ENCODE measurements at places on chromosomes 16 and 17.

GRCh38 chr17:34199454-34199853 is 55.6 kb upstream of the CCL2 start:
- no peak for DNase-seq

DNA sequence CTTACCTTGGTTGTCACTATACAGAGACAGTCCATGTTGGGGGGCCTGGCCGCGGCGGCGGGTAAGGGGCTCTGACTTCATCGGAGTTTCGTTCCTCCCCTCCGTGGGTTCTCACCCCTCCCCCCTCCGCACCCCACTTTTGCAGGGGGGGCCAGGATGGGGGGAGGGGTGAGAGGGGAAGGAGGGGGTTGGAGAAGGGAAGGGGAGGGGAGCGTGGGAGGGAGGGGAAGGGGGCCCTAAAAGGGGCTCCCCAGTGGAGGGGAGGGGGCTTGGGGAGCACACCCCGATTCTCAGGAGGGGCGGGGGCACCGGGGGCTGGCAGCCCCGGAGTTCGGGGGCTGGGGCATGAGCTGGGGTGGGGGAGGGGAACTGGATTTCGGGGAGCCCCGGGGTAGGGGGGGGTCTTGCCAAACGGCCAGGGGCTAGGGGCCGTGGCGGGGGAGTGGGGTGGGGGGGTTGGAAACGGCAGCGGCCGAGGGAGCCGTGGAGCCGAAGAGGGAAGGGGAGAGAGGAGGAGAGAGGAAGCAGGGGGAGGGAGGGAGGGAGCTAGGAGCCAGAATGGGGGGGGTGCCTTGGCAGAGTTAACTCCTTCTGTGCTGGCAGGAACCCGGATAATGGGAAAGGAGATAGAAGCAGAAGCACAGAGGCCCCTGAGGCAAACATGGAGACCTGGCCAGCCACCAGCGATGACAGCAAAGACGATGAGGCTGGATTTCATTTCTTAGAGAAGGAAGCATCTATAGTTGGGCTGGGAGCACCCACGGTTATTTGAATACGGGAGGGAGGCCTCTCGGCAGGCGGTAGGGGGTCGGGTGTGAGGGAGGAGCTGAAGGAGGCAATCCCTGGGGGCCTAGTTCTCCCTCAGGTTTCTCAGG is 2.3 kb downstream of the DLG4 start:
- peak; percentile 43 for DNase-seq

DNA sequence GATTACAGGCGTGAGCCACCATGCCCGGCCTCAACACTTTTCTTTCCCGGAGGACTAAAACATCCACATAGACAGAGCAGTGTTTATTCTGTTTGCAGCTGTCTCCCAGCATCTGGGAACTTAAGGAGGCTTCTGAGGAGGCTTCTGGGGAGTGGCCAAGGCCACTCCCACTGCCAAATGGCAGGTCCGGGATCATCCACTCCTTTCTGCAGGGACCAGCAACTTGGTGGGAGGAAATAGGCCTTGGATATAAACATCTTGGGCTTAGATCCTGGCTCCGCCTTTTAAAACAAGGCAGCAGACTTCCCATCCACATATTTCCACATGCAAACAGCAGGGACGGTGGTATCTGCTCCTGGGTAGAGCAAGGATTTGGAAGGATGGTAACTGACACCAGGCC is 14.1 kb upstream of the SPATA32 start:
- DNase-seq, result no peak

- DNase-seq, result no peak
These were observed 20.5 kb upstream of the FA2H start for GRCh38 chr16:74795104-74795503.

DNA sequence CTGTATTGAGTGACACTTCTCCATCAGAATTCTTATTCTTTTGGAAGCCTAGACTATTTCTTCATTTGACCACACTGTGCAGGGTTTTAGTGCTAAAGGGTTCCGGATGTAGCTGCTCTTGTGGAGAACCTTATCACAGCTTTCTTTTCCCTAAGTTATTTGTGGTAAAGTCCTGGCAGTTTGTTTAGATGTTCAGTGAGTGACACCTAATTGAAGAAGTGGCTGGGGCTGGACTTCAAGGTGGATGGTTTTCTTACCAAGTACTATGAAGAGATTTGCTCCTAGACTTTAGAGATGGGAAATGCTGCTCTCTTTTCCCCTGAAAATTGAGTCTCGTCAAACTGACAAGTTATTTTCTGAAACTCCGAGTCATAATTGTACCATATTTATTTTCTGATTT is 144.0 kb upstream of the TBX2 start:
- no peak for DNase-seq

- no peak for DNase-seq
These were observed 1171.0 kb upstream of the GOT2 start for GRCh38 chr16:59905131-59905530.

DNA sequence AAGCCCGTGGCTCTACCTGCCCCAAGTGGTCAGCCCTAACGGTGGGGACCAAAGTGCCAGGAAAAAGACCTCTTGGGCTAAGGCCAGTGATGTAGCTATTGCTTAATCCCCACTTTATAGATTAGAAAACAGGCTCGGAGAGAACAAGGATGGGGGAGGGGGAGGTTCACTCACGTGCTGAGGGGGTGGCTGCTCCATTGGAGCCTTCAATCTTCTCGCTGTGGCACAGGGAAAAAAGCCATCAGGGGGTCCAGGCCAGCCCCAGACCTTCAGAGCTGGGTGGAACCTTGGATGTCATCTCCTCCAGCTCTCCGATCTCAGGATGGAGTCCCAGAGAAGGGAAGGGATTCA is 45.9 kb downstream of the SRCIN1 start:
- DNase-seq, result no peak

DNA sequence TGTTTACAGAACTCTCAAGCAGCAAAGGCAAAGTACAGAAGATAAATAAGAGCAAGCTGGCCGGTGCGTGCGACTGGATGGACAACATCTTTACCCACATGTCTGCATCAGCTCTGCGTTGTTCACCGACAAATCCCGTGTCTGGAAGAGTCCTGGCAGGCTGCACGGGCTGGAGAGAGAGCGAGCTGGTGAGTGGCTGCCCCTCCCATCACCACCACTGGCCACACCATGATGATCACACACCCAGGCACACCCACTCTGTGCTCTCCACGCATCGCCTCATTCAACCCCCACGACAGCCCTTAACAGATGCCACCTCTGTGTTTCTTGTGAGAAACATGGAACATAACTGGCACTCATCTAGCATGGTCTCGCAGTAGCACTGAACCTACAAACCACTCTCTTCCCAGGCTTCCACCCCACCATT is 59.2 kb downstream of the ANKRD11 start:
- DNase-seq, result no peak

DNA sequence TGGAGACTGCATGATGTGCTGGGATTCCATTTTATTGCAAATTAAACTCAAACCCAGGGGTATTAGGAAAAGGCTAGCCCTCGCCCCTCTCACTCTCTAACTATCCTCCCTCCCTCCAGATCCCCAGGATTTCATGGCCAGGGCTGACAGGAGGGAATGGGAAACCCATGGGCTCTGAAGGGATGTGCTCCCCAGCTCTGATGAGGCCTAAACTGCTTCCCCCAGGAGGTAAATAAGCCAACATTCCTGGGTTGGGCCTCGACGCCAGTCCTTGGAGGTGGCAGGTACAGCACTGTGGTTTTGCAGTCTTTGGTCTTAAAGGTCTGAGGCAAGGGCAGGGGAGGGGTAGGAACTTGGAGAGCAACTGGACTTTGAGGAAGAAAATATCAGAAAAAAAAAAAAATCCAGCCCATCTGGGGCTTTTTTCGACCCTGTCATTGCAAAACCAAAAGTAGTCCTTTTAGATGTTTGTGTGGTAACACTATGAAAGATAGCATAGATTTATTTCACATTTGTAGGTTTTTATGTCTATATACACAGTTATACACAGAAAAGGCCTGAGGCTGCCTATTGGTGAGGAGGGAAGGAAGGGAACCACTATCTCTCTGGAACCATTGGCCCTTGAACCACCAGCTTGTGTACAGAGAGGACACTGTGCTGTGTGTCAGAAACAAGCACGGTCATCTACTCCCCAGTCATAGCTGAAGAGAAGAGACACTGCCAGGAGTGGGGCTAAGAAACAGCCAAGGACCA is 12.0 kb downstream of the C17orf113 start:
- DNase-seq, result peak; percentile 35

- DNase-seq, result peak; percentile 97
These were observed 21.7 kb upstream of the USP36 start for GRCh38 chr17:78862073-78863023.

GRCh38 chr17:1304522-1304921 is 25.1 kb downstream of the TRARG1 start:
- DNase-seq, result no peak

DNA sequence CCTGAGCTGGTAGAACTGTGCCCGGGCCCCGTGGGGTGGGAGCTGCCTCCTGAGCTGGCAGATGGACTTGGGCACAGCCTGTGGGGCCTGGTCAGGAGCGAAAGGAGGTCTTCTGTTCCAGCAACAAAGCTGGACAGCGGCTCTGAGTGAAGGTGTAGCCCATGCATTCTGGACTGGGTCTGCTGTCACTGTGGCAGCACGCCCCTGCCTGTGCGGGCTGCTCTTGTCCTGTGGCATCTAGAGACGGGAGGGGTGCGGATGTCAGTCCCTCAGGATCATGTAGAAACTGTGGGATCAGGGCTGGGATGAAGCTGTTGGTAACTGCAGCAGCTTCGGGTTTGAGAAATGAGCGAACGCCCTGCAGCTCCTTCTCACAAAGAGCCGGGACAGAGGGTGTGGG is 19.4 kb downstream of the BAIAP2 start:
- DNase-seq, result no peak

DNA sequence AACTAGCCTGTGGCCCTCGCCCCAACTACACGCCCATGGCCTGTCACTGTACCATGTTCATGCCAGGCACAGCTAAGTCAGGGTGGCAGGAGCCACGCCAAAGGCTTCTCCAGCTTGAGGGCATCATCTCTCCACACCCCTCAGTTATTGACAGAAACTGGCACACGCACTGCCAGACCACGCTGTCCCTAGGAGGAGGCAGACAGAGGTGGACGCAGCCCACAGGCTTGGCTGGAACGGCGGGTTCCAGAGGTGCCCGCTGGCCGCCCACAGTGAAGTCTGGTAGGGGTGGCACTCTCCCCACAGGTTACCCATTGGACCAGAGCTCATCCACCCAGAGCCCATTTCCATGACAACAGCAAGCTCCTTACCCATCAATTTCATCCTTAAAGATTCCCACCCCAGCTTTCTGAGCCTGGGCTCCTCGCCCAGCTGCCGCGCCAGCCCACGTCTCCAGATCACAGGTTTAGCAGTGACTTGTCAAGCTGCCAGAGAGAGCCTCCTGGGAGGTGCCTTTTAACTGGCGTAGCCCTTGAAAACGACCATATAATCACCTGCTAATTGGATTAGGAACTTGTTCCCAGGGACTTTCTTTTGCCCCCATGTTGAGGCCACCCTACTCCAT is 27.9 kb downstream of the RPRML start:
- no peak for DNase-seq

- DNase-seq, result no peak
These were observed 729 bp downstream of the LONP2 start for GRCh38 chr16:48244863-48245195.

DNA sequence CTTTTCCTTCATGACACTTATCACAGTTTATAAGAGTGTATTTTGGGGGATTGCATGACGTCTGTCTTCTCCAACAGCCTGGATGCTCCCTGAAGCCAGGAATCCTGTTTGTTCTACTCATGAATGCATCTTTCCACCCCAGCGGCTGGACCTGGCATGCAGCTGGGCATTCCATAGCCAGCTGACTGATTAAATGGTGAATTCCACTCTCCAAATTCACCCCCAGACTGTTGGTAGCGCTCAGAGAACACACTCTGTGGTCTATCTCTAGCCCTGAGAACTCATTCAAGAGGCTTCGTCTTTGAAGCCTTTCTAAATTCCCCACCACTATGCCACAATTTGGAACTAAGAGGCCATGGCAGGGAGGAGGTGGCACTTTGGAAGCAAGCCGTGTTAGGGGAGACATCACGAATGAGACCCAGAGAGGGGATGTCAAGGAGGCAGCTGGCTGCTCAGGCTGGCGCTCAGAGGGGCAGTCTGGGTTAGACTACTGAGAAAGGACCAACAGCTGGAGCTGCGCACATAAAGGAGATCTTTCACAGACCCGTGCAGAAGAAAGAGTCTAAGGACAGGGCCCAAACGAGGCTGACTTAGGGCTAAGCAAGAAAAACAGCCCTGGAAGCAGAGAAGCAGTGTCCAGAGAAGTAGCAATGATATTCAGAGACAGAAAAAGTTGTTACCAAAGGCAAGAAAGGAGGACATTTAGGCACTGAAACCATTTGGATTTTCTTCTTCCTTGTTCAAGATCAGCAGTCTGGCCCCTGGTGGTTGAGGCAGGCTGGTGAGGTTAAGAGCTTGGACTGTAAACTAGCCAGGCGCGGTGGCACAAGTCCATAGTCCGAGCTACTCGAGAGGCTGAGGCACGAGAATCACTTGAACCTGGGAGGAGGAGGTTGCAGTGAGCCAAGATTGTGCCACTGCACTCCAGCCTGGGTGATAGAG is 42.4 kb upstream of the ZNF629 start:
- no peak for DNase-seq

GRCh38 chr17:3989041-3989886 is 25.0 kb upstream of the ATP2A3 start:
- DNase-seq, result no peak

DNA sequence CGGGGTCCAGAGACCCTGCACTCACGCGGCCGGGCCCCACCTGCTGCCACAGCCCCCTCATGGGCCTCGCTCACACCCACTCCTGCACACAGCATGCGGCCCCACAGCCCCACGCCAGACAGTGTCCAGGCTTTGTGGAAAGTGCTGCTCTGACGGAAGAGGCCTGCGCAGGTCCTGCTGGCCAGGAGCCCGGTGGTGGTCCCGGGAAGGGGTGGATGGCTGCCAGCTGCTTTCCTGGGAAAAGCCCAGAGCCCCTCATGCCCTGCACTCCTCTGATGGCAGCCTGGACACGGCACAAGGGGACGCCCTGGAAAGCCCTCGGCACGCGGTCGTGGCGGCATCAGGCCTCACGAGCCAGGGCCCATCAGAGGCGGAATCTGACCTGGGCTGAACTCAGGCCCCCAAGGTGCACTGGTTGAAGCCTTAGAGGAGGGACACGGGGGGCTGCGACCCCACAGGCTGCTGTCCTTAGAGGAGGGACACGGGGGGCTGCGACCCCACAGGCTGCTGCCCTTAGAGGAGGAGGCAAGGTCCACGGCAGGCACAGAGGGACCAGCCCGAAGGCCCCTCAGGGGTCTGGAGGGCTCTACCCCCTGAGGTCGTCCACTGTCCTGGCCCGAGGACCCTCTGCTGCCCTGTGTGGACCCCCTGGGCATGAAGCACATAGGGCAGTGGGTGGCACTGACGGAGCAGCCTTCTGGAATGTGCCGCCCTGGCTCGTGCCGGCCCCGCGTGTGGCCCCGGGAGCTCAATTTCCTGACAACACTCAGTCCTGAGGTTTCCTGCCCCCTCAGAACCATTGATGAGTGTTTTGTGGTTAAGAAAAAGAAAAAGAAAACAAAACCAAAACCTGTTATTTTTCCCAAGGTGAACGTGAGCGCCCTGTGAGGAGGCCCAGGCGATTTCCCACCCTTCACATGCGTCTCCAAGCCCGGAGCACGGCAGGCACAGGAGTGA is 22.1 kb downstream of the SOX8 start:
- DNase-seq, result no peak
